ENCODE measurements at places on chromosomes 16 and 17. TPM values are rescaled to one million over a fixed set of nuclear protein-coding genes. Genes with fewer than 3 reads are reported as not detected.
A peak's percentile ranks its signal among the peaks of the same experiment; 100 is the strongest.

The COX11 gene
- 49.9 TPM for total RNA-seq

The NTN3 gene
- total RNA-seq, result not detected

The HBA2 gene
- total RNA-seq, result not detected

The SLC47A2 gene
- total RNA-seq, result not detected

The ITGAE gene
- total RNA-seq, result 34.4 TPM

The OR3A3 gene
- total RNA-seq, result not detected

The KCNJ18 gene
- total RNA-seq, result not detected

The SOST gene
- total RNA-seq, result not detected

DNA sequence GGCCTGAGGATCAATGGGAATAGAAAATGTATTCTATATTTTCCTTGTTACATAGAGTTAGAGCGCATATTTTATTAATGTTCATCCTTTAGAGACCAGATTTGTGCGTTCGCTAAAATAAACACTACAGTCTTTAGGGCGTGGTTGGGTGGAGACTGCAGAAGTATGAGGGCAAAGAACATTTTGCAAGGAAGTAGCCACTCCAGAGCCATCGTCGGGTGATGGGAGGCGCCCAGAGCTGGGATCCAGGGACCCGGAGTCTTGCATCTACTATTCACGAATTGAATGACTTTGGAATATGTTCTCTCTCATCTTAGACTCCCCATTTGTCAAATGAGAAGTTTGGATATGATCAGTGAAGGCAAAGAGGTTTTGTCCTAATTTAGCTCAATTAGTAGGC, 154.2 kb upstream of the IRX6 start:
- DNase-seq, result no peak

DNA sequence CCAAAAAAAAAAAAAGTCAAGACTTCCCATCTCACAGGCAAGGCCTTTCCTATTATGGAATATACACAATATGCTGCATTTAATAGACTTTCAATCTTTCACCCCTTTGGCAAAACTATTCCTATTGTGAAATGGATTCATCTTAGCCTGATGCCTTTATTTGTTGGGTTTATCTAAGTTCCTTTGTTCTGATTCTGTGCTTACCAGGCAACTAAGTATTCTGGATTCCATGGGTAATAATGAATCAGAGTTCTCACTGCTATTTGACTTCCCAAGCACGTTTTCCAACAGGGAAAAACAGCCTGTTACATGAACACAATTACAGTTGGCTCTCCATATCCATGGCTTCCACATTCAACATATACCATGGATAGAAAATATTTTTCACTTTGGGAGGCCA, 135.5 kb downstream of the MYO1D start:
- DNase-seq, result no peak

- DNase-seq, result no peak
Observed at GRCh38 chr16:3348547-3349167, 7.0 kb upstream of the OR2C1 start.

GRCh38 chr17:39603304-39604016, 4.3 kb downstream of the NEUROD2 start:
- no peak for DNase-seq

DNA sequence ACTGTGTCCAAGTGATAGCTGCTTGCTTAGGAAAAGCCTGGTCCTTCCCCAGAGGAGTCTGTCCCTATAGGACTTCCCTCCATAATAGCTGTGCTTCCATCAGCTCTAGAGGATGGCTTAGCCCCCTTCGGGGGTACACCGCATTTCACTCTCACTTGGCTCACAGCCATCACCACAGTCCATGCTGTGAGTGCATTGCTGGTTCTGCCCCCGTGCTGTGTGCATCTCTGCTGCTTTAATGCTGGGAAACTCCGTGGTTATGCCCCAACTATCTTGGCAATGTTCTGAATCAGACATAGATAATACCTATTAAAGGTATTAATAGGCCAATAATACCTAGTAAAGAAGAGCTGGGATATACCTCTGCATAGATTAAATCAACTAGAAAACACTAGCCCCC, 58.3 kb downstream of the SIAH1 start:
- no peak for DNase-seq

DNA sequence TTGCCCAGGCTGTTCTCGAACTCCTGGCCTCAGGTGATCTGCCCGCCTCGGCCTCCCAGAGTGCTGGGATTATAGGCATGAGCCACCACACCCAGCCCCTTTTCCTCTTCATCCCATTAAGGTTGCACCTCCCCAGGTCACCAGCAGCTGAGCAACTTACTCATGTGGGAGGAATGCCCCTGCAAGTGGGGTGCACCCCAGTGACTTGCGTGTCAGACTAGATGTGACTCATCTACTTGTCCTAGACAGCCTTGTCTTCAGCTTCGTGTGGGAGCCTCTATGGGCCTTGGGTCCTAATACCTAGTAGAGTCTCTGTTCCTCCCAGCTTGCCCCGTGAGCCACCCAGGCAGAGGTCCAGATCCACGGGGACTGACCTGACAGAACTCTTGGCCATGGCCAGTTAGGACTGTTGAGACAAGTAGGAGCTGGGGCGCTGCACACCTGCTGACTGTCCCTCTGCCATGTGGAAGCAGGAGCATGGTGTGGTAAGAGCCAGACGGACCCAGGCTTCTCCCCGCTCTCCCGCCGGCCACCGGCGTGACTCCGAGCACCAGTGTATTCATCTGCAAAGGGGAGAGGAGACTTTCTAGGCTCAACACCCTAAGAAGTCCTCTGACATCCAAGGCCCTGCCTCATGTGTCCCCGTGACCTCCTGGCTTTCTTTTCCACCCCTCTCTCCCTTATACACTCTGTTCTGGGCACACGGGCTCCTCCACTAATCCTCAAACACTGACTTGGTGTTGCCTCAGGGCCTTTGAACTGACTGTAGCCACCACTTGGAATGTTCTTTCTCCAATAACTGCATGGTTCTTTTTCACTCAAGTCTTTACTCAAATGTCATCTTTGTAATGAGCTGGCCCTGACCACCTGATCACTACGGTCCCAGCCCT, 11.6 kb upstream of the CBX4 start:
- no peak for DNase-seq

DNA sequence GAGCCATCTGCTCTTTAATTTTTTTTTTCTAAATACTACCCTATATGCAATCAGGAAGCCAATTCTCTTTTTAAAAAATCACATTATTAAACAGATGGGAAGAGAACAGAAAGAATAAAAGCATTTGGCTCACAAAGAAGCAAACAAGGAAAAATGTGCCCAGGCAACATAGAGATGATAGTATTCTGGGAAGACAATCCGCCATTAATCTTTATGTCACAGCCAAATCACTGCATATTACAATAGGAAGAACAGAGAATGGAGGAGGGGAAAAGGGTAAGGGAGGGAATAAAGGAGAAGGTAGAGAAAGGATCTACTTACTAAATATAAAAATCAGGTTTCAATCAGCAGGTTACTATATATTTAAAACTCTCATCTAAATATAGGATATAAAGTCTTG, 34.3 kb downstream of the STAT5B start:
- no peak for DNase-seq

GRCh38 chr17:13994050-13994449, 75.3 kb upstream of the COX10 start:
- no peak for DNase-seq

- peak; percentile 38 for DNase-seq
Observed at GRCh38 chr17:66255527-66255971, 26.3 kb upstream of the APOH start.

DNA sequence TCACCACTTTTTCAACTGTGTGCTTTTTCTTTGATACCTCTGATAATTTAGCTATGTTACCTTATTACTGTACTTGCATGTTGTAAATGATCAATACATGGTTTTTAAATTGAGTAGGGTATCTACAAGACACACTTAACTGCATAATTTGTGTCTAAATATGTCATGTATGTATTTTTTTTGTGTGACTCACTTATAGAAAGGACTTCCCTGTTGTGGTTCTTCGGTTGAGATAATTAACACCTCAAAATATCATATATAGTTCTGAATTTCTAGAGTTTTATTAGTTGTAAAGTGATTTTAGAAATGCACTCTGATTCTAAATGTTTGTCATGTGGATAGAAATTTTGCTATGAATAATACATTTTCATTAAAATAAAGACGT, 14.5 kb upstream of the KRT222 start:
- no peak for DNase-seq

DNA sequence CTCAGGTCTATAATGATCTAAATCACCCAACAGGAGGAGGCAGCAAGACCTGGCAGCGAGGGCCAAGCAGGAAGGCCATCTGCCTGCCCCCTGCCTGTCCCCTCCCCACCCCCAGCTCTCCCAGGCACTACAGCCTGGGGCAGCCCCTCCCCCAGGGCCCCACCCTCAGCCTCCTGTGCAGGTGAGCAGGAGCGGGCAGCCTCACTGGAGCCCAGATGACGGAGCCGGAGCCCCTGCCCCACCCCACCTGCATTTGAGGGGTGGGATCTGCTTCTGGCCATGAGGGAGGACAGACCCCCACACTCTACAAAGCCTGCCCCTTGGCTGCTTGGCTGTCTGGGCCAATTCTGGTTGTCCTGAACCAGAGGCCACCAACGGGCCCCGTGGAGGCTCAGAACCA, 12.4 kb upstream of the BAHCC1 start:
- DNase-seq, result no peak

- no peak for DNase-seq
Observed at GRCh38 chr17:60508384-60508980, 17.6 kb downstream of the APPBP2 start.

DNA sequence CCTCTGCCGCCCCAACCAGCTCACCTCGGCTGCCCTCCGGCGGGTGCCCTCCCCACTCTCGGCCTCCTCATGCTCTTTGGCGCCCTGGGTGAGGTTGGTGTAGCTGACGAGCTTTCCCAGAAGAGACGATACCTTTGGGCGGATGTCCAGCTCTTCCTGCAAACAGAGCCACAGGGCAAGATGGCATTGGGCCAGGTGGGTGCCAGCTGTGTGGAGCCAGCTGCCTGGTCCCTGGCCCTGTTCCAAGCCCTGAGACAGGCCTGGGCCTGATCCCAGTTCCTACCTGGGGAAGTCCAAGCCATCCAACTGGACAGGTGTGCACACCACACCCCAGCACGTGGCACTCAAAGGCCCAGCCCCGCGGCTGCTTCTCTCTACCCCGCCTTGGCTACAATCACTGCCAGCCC, 6.9 kb downstream of the SLC12A4 start:
- DNase-seq, result no peak

Data from activated CD4-positive, alpha-beta memory T cell treated with anti-CD3 and anti-CD28 coated beads for 36 hours (primary cell).